ENCODE measurements at places on chromosomes 6 and 20.

GRCh38 chr6:127247114-127248096 is 19.3 kb upstream of the RNF146 start:
- DNase-seq, result no peak

DNA sequence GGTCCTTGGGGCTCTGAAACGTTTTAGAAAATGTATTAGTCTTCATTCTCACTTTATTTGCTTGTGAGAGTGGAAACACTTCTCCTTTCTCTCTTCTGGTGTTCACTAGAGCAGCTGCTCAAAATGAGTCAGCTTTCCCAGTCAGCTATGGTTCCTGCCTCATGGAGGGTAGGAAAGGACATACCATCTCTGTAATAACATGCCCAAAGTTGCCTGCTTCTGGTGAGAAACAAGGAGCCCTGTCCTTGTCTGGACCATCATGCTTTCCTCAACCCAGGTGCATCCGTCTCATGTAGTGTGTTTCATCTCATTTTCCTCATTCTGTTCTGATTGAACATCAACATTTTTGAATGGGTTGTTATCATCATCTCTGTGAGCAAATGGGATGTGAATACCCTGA is 17.1 kb upstream of the TINAG start:
- DNase-seq, result no peak

DNA sequence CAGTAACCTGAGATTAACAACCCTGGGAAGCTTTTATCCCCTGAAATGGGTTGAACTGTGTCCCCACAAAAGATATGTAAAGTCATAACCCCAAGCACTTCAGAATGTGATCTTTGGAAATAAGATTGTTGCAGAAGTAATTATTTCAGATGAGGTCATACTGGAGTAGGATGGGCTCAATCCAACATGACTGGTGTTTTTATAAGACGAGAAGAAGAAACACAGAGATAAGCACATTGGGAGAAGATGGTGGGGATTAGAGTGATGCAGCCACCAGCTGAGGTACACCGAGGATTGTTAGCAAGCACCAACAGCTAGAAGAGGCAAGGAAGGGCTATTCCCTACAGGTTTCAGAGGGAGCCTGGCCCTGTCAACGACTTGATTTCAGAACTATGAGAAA is 12.5 kb upstream of the RNF217 start:
- DNase-seq, result no peak

DNA sequence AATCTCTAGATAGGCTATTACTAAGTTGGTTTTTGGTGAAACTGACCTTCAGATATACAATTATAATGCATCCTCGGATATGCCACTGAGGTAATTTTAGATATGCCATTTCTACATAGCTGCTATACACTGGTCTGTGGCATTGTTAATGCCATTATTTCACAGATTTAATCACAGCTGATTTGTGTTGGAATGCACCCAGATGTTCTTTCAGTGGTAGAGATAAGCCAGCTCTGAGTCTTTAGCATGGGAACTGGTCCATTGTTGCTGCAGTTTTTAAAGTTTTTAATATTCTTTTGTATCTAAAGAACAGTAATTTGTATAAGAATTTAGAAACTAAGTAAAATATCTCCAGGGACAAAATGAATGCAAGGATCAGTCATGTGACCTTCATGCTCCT is 6.8 kb downstream of the TMX4 start:
- no peak for DNase-seq

DNA sequence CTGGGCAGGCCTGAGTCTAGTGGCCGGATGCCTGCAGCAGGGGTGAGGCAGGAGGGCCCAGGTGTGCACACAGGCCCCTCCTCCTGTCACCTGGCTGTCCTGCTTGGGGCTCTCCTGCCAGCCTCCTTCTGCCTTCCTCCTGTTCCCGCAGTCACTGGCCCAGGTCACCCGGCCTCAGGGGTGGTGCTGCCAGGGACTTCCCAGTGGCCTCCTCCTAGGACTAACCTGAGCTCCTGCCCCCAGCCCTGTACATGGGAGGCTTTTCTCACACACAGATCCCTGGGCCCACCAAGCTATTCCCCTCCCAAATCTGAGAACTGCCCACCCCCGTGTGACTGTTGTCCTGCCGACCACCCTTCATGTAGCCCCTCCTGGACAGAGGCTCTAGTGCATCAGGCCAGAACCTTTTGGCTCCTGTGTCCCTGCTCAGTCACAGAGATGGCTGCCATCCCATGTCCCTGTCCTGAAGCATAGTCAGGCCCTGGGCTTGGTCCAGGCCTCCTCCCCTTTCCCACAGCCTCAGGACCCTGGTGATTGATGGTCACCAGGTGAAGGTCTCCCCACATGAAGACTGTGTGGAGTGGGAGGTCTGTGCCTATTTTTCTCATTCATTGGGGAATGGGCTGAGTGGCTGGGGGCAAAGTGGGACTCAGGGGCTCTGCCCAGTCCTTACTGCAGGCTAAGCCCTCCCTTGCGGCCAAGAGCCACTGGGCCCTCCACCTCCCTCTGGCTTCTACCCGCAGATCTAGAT is 1.1 kb upstream of the ULBP1 start:
- no peak for DNase-seq

DNA sequence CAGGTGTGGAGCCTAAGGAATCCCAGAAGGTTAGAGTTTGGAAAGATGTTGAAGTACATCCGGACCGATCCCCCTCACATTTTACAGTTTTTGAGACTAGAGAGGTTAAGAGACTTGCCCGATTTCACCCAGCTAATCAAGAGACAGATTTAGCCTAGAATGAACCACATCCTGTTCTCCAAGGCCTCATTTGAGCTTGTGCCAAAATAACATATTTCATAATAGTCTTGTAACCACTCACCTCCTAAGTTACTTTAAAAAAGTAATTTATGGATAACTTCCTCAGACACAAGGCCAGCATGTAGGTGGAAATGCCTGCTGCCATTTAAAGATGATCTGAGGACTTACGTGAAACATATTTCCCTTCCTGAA is 39.8 kb upstream of the ARHGAP18 start:
- no peak for DNase-seq

- DNase-seq, result no peak
Observed at GRCh38 chr6:157427969-157428368, 47.0 kb downstream of the ZDHHC14 start.
